ENCODE measurements at places on chromosomes 7 and 10. TPM values are rescaled to one million over a fixed set of nuclear protein-coding genes. Genes with fewer than 3 reads are reported as not detected.

RBP3 gene
- total RNA-seq, result not detected

STYXL1 gene
- 51.4 TPM for total RNA-seq

CYP2C9 gene
- not detected for total RNA-seq

PPP1R9A gene
- total RNA-seq, result 32.8 TPM

TAS2R4 gene
- not detected for total RNA-seq

ASB15 gene
- not detected for total RNA-seq

PSMC2 gene
- total RNA-seq, result 228 TPM

Data from renal cortical epithelial cell (primary cell).